ENCODE measurements at places on chromosomes 13 and 19.
A peak's percentile ranks its signal among the peaks of the same experiment; 100 is the strongest.

GRCh38 chr13:95494082-95494681 is 58.3 kb upstream of the CLDN10 start:
- no peaks in the 10 kb centered on the region for H3K4me1 ChIP-seq
- H3K27ac ChIP-seq, result no peak overlapping the region
- no peaks in the 10 kb centered on the region for H3K27me3 ChIP-seq
- no peak overlapping the region for H3K4me3 ChIP-seq
- no peaks in the 10 kb centered on the region for H3K36me3 ChIP-seq

GRCh38 chr19:15396436-15396835 is 16.8 kb upstream of the AKAP8 start:
- peaks cover 36% of the 10 kb centered on the region for H3K36me3 ChIP-seq
- no peaks in the 10 kb centered on the region for H3K27me3 ChIP-seq
- H3K4me3 ChIP-seq, result no peak overlapping the region
- H3K27ac ChIP-seq, result no peak overlapping the region
- H3K4me1 ChIP-seq, result no peaks in the 10 kb centered on the region

GRCh38 chr13:46062185-46062584 is 9.6 kb upstream of the ZC3H13 start:
- no peak overlapping the region for H3K27ac ChIP-seq
- H3K36me3 ChIP-seq, result no peaks in the 10 kb centered on the region
- no peaks in the 10 kb centered on the region for H3K4me1 ChIP-seq
- H3K4me3 ChIP-seq, result no peak overlapping the region
- no peaks in the 10 kb centered on the region for H3K27me3 ChIP-seq
- DNase-seq, result no peak

- H3K4me3 ChIP-seq, result no peak overlapping the region
- H3K27me3 ChIP-seq, result no peaks in the 10 kb centered on the region
- H3K27ac ChIP-seq, result peak overlapping the region; percentile 55
- DNase-seq, result peak; percentile 97
- peaks cover 4% of the 10 kb centered on the region for H3K4me1 ChIP-seq
Measured at GRCh38 chr19:28023064-28023463, 1189.9 kb downstream of the UQCRFS1 start.

DNA sequence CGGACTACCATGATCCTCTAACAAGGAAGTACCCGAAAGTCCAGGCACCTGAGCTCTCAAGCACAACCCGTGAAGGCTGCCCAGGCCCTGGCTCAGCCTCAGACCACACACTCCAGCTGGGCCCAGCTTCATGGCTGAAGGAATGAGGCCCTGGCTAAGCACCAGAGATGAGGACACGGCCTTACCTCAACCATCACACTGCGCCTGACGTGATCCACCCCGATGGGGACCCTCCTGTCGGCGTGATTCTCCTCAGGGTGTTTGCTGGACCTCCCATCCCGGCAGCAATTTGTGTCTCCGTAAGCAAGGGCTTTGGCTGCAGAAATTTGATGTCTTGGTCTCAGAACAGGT is 56.5 kb downstream of the F2RL3 start:
- no peaks in the 10 kb centered on the region for H3K36me3 ChIP-seq
- H3K4me1 ChIP-seq, result no peaks in the 10 kb centered on the region
- H3K27me3 ChIP-seq, result peaks cover 2% of the 10 kb centered on the region
- H3K27ac ChIP-seq, result no peak overlapping the region
- DNase-seq, result no peak

DNA sequence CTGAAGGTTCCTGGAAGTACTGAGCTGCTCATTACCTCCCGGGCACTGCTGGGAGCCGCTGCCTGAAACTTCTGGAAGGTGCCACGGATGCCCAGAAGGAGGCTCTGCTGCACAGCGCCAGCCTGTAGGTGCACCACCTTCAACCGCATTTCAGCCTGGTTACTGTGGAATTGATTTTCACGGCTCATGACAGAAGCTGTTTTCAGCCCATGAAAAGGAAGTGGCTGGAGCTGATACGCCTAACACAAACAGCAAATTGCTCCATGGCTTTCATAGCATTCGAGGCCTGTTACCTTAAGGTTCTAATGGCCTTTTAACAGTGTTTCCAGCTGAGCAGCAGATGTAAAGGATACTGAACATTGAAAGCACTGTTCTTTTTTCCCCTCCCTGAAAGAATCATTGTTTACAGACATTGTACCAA is 22.0 kb downstream of the GPC6 start:
- peak; percentile 66 for DNase-seq
- H3K27ac ChIP-seq, result peak overlapping the region; percentile 82
- no peaks in the 10 kb centered on the region for H3K36me3 ChIP-seq
- H3K4me1 ChIP-seq, result peaks cover 33% of the 10 kb centered on the region
- no peak overlapping the region for H3K4me3 ChIP-seq
- H3K27me3 ChIP-seq, result no peaks in the 10 kb centered on the region

DNA sequence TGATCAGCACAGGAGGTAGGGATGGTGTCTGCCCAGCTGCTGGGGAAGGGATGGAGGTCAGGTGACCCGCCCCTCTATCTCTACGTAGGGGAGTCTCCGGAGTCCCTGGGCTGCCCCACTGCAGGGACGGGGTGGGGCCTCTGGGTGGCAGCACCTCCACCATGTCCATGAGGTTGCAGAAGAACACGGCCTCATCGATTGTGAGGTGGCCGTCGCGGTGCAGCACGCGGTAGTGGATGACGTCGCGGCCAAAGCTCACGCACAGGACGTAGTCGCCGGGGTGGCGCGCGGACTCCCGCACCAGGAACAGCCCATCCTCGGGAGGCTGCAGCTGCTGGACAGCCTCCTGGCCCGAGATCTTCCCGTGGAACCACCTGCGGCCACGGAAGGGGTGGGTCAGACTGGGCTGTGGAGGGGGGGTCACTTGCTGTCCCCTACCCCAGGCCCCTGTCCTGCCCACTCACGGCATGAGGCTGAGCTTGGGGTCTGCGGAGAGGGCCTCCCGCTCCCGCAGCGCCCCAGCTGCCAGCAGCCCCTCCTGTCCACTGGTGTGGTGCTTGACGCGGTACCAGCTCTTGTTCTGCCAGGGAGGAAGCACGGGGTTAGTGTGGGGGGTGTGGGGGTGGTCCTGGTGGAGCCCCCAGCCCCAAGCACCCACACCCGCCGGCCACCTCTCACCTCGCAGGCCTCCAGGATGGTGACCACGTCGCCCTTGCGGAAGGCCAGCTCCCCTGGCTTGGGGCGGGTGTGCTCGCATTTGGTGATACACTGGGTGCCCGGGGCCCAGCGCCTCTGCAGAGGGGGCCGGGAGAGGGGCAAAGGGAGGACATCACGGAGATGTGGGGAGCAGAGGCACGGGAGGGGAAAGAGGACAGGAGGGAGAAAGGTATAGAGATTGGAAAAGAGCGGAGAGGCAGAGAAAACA is 2.3 kb downstream of the MATK start:
- H3K27ac ChIP-seq, result no peak overlapping the region
- no peaks in the 10 kb centered on the region for H3K4me1 ChIP-seq
- no peak for DNase-seq
- no peak overlapping the region for H3K4me3 ChIP-seq
- no peaks in the 10 kb centered on the region for H3K36me3 ChIP-seq
- H3K27me3 ChIP-seq, result peaks cover 7% of the 10 kb centered on the region

GRCh38 chr19:13646758-13647157 is 117.6 kb upstream of the MRI1 start:
- no peaks in the 10 kb centered on the region for H3K27me3 ChIP-seq
- no peaks in the 10 kb centered on the region for H3K36me3 ChIP-seq
- no peak for DNase-seq
- no peaks in the 10 kb centered on the region for H3K4me1 ChIP-seq

DNA sequence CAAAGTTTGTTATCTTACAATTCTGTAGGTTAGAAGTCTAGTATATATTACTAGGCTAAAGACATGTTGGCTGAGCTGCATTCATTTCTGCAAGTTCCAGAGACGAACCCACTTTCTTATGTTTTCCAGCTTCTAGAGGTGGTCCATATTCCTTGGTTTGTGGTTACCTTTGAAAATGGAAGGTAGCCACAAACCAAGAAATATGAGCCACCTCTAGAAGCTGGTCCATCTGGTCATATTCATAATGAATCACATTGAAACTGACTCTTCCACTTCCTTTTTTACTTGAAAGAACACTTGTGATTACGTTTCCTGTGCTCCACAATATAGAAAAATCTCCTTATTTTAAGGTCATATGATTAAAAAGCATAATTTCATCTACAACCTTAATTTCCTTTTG is 943.0 kb upstream of the PCDH9 start:
- H3K4me3 ChIP-seq, result no peak overlapping the region
- no peaks in the 10 kb centered on the region for H3K36me3 ChIP-seq
- H3K27ac ChIP-seq, result no peak overlapping the region
- H3K4me1 ChIP-seq, result peaks cover 7% of the 10 kb centered on the region
- H3K27me3 ChIP-seq, result no peaks in the 10 kb centered on the region
- peak; percentile 71 for DNase-seq

GRCh38 chr13:35501661-35502235 is 25.3 kb upstream of the MAB21L1 start:
- H3K27ac ChIP-seq, result no peak overlapping the region
- no peak for DNase-seq
- H3K4me1 ChIP-seq, result no peaks in the 10 kb centered on the region
- no peaks in the 10 kb centered on the region for H3K27me3 ChIP-seq
- H3K36me3 ChIP-seq, result no peaks in the 10 kb centered on the region

DNA sequence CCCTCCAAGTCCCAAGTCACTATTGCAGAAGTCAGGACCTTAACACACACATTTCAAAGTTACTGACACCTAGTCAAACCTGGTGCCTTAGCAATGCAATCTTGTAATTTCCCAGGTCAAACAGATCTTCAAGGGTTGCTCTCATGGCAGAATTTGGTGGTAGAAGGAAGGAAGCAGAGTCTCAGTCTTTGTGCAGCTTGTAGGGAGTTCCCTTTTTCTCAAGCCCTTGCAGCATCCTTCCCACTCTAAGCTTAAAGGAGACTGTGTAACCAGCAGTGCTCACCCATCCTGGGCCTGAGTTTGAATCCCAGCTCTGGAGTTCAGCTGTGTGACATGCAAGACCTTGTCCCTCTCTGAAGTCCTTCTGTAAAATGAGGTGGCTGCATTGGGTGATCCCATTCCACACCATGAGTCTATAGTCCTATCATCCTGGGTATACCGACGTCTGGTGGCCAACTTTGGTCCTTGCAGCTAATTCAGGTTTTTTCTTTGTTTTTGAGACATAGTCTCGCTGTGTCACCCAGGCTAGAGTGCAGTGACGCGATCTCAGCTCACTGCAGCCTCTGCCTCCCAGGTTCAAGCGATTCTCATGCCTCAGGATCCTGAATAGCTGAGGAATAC is 9.8 kb downstream of the SIGLEC10 start:
- no peak overlapping the region for H3K27ac ChIP-seq
- H3K4me3 ChIP-seq, result no peak overlapping the region
- no peaks in the 10 kb centered on the region for H3K36me3 ChIP-seq
- no peaks in the 10 kb centered on the region for H3K4me1 ChIP-seq

- DNase-seq, result peak; percentile 29
- H3K36me3 ChIP-seq, result no peaks in the 10 kb centered on the region
- peaks cover 4% of the 10 kb centered on the region for H3K4me1 ChIP-seq
Measured at GRCh38 chr13:39765801-39766463, 110.5 kb downstream of the COG6 start.

GRCh38 chr13:60790620-60791019 is 393.6 kb downstream of the TDRD3 start:
- H3K27me3 ChIP-seq, result no peaks in the 10 kb centered on the region
- H3K4me1 ChIP-seq, result no peaks in the 10 kb centered on the region
- H3K4me3 ChIP-seq, result no peak overlapping the region
- no peak for DNase-seq
- no peaks in the 10 kb centered on the region for H3K36me3 ChIP-seq

DNA sequence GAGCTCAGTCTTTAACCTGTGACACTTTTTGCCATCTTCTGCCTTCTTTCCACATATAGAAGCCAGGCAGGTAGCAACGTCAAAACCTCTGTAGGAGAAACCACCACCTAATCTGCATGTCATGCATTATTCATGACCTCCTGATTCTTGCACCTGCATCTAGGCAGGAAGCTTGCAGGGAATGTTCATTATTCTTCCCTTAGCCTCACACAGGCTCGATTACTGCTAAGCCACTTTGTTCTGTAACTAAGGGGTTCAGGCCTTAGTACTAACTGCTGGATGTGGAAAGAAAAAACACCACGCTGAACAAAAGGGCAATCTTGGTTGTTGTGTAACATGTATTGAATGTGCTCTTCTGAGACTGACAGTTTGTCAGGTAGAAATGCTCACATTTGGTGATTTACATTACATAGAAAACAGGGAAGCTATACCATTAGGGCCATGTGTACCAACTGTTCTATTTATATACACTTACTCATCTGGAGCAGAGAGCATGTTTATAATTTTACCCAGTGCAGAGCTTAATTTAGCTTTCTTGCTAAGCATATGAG is 366.9 kb downstream of the KLF12 start:
- H3K4me3 ChIP-seq, result no peak overlapping the region
- DNase-seq, result peak; percentile 27

DNA sequence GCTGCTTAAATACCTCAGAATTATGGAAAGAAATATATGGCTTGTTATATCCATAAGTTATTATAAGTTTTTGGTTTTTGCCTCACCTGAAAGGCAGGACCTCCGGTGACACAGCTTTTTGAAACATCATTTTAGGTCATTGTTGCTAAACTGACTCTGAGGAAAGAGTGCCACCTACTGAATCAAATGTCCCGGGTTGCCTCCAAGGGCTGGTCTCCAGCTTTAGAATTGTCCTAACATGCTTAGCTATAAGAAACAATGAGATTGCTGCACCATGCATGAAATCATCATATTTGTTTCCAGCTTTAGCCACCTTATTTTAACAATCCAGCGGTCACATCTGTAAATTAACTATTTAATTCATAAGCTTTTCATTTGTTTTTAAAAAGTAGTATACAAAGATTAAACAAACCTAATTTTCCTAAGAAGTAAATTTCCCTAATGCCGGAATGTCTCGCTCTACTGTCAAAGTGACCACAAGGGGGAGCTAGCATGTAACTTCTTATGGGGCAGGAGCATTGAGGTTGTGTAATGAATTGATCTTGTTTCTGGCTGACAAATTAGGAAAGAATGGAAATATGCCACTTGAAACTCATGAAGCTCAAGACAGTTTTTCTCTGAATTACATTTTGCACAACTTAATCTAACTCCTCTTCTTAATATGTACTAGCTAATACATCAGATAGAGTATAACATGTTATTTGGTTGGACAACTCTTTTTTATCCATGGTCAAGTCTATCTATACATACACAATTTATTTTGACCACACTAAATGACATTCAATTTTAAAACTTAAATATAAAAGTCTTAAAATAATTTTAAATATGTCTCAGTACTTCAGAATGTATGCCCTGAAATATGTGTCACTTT is 6.7 kb upstream of the PCDH17 start:
- DNase-seq, result peak; percentile 49
- no peaks in the 10 kb centered on the region for H3K36me3 ChIP-seq
- H3K27me3 ChIP-seq, result peaks cover 4% of the 10 kb centered on the region
- no peak overlapping the region for H3K27ac ChIP-seq
- H3K4me1 ChIP-seq, result peaks cover 7% of the 10 kb centered on the region
- H3K4me3 ChIP-seq, result no peak overlapping the region

GRCh38 chr19:2323707-2324106 is 4.7 kb downstream of the LSM7 start:
- H3K4me3 ChIP-seq, result no peak overlapping the region
- H3K27ac ChIP-seq, result no peak overlapping the region
- H3K27me3 ChIP-seq, result no peaks in the 10 kb centered on the region
- H3K36me3 ChIP-seq, result peaks cover 2% of the 10 kb centered on the region

GRCh38 chr13:23987331-23987894 is 90.1 kb upstream of the C1QTNF9B start:
- H3K27ac ChIP-seq, result no peak overlapping the region
- H3K4me3 ChIP-seq, result no peak overlapping the region
- no peaks in the 10 kb centered on the region for H3K36me3 ChIP-seq
- H3K4me1 ChIP-seq, result no peaks in the 10 kb centered on the region
- DNase-seq, result peak; percentile 56

- H3K36me3 ChIP-seq, result peaks cover 18% of the 10 kb centered on the region
- H3K27ac ChIP-seq, result no peak overlapping the region
- no peak overlapping the region for H3K4me3 ChIP-seq
- no peak for DNase-seq
- peaks cover 48% of the 10 kb centered on the region for H3K4me1 ChIP-seq
Measured at GRCh38 chr13:113859311-113860050, 4.4 kb downstream of the GAS6 start.

All from astrocyte (in vitro differentiated cells and primary cell).